Nucleus accumbens (tissue), 56 donors: ENCODE measurements at places on chromosomes 2 and 18.

GRCh38 chr18:332721-333510 lies 65.1 kb upstream of the THOC1 start:
- peak; percentile 12 for DNase-seq

DNA sequence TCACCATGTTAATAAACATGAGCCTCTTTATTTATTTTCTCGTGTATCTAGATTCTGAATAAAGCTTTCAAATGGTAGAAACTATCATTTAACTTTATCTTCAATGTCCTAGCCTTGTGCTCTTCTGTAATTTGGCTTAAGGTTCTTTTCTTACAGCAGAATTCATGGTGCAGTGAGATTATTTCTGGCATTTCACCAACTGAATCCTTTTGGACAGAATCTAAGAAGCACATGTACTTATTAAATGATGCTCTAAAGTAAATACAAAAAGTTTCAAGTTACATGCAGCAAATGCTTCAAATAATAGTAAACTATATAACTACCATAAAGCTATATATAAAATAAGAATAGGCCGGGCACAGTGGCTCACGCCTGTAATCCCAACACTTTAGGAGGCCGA lies 65.9 kb downstream of the AP1S3 start:
- no peak for DNase-seq

GRCh38 chr18:73461038-73461779 lies 593.4 kb upstream of the NETO1 start:
- no peak for DNase-seq

DNA sequence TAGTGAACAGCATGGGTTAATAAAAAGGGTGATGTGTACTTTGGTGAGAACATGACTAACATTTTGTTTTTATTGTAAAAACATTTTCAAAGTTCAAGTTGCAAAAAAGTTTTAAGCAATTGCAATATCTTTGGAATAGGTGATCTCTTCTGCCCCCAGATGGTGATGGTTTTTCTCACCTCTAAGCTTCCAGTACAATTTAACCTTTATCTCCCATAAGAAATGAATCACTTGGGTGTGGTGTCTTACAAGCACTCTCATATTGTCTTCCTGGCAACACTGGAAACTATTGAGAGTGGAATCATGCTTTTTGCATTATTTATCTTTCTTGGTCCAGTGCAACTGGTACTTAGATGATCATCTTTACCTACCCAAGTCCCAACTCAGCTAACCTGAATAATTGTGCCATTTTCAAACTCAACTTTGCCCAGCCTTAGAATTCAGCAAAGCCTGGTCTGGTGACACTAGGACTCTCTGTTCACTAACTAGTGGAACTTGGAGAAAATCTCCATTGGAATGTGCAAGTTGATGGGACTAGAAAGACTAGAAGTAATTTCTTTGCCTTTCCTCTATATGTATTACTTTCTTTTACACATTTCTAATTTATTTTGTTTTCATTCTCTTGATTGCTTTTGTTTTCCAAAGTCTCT lies 964.7 kb upstream of the ZEB2 start:
- DNase-seq = no peak

- no peak for DNase-seq
Observed at GRCh38 chr2:170177950-170178781, at the start of gene MYO3B. Gene MYO3B (plus strand): TSS chr2:170178147. CDS start chr2:170178288, 141 bp downstream.

GRCh38 chr2:72561621-72562318 lies 264.1 kb downstream of the EXOC6B start:
- DNase-seq = no peak

DNA sequence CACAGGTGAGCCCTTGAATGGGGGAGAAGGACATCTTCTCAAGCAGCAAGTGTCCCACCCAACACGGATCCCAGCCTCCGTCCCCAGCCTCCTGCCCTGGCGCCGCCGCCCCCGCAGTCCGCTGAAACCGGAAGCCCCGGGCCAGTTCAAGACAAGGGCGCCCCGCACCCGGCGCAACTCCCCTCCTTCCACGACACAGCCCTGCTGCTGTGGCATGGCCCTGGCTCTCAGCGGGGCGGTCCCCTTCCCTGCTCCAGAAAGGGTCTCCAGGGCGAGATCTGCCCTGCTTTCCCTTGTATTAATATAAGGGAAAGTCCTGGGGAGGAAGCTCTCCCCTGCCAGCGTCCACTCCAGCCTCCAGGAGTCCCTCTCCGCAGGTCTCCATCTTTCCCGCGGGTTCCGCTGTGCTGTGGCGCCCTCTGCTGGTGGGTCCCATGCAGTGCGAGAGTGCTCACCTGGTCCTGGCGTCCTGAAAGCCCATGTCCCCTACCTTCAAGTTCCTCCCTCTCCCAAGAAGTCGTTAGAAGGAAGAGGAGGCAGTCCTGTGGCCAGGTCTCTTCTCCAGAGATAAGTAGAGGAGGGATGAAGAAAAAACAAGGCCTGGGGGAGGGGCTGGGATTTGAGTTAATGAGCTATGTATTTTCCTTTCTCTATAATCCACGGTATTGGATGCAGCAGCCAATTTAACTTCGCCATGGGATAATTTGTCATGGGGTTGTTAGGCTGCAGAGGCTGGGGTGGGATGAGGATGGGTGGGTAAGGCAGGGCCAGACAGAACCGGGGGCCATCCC lies 176.0 kb downstream of the SMAD2 start:
- no peak for DNase-seq

- no peak for DNase-seq
Observed at GRCh38 chr2:117958186-117958585, 55.7 kb downstream of the CCDC93 start.

DNA sequence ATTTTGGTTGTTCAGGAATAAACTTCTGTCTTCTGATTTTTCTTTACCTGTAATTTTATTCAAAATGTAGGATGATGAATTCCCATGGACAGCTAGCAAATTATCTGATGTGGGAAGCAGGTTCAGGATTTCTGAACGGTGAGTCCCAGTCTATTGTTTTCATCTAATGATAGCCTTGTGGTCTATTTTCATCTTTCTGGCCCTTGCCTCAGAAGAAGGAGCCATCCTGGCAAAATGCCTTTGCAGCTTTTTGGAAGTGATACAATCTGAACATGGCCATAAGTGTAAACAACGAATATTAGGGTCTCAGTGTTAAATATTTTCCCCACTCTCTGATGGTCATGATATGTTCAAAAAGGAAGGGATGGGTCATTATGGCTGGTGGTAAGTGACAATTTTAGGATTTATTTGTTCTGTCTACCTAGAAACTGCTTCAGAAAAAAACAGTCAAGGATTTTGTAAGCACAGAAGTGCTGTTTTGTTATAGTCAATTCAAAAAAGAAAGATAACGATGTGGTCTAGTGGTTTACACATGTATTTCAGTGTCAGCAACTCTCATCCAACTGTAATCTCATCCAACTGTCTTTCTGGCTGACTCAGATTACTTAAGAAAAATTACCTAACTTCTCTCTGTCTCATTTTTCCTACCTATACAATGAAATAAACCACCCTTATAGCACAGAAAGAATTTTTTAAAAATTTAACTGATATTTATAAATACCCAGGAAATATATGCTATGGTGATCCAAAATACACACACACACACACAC lies 272.6 kb upstream of the ERBB4 start:
- DNase-seq = no peak

GRCh38 chr2:151344906-151345305 lies 12.5 kb upstream of the TNFAIP6 start:
- DNase-seq = no peak

GRCh38 chr2:2838548-2838845 lies 507.4 kb upstream of the MYT1L start:
- DNase-seq = no peak

DNA sequence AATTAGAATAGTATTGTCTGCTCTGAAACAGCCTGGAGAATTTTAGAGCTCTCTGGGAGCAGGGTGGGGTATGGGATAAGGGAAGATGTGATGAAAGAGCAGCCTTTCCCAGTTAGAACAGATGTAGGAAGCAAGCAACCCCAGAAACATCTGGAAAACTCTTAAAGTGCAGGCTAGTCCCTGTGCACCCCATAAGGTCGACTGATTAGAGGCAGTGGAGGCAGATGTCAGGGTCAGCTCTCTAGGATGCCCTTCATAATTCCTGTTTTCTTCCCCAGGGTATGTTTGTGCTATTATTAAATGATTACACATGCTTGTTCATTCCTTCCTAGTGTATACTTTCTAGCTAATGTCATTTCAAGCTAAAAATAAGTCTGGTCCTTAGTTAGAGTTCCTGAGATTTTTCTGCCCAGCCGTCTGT lies 41.7 kb downstream of the PTPRM start:
- no peak for DNase-seq

- no peak for DNase-seq
Observed at GRCh38 chr2:164917296-164917903, 37.9 kb downstream of the SLC38A11 start.

GRCh38 chr2:159177957-159178356 lies 108.5 kb downstream of the WDSUB1 start:
- no peak for DNase-seq

DNA sequence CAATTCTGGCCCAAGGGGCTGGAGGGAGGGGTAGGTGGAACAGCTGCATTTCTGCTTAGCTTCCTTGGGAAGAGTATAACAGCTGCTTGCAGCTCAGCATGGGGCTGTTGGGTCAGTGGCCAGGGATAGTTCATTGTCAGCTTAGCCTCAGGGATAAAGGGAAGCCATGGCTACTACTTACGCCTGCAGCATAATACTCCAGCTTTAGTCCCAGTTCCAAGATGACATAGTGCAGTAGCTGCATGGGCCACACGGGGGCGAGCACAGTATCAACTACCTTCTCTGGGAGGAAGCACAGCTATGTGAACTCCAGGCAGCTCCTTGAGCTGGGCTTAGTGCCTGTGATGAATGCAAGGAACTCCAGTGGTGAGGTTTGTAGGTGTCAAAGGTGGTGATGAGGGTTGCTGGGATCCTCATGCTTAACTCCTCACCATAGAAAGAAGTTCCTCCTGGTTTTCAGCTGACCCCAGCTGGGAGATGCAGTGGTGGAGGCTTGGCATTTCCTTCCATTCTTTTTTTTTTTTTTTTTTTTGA lies 35.4 kb upstream of the RHOB start:
- DNase-seq = peak; percentile 16

DNA sequence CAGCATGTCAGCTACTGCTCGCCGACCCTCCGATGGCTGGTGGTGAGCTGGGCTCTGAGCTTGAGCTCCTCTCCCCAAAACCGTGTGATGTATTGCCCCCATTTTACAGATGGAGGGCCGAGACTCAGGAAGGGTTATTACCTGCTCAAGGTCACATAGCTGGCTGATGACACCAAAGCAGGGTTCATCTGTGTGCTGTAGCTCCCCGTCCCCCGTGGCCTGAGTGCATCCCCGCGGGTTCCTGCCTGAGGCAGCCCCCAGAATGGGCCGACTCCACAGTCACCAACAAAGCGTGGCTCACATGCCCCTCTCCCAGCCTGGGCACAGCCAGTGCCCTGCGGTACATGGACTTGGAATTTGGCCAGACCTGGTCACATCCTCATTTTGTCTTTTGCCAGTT lies 198.6 kb downstream of the TFCP2L1 start:
- no peak for DNase-seq

- DNase-seq = no peak
Observed at GRCh38 chr2:103005393-103005792, 243.6 kb downstream of the TMEM182 start.

- no peak for DNase-seq
Observed at GRCh38 chr2:145323512-145323911, 803.6 kb upstream of the ZEB2 start.

DNA sequence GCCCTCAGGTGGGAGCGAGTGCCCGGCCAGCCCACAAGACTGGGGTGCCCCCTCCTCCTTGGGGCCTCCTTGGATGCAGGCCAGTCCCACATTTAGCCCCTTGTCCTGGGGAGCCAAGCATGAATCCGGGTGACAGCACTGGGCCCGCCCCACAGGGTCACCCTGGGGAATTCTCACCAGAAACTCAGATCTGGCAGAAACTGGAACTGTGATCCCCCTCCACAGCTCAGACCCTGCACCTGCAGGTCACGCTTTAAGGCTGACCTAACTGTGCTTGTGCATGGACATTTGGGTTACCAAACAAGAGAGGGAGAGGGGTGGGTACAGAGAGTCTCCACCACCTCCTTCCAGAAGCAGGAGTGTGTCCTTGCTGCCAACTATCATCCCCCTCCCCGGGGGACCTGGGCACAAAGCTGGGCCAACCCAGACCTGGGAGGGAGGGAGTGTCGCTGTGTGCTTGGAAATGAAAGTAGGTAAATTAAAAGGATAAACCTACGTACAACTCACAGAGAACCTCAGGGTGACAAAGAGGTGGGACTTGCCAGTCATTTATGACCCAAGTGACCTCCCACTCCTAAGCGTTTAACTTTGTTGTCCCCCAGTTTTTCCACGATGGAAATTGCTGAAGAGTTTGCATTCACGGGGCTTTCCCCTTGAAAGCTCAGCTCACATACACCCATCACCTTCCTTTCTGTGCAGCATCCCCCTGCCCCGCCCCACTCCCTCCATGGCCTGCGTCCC lies 9.1 kb downstream of the ITM2C start:
- no peak for DNase-seq

GRCh38 chr2:182240862-182241371 lies 185.9 kb downstream of the PDE1A start:
- no peak for DNase-seq

DNA sequence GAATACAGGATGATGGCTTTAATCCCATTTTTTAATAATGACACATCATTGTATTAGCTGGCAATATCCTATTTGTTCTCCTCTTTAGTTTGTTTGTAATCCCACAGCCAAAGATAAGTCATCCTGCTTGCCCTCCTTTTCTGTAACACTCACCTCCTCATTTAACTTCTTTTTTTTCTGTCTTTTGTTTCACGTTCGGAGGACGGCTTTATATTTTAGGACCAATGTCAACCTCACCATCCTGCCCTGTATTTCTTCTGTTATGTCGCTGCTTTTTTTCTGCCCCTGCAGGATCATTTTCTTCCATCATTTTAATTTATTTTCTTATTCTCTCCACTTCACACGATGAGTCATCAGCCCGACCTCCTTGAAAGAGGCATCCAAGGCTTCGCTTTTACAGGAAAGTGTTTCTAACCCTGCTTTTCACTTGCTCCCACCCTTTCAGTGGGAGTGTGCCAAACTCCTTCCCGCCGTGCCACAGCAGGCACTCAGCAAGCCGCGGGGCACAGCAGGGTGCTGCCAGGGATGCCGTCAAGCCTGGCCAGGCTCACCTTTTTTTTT lies 11.4 kb downstream of the RAB31 start:
- peak; percentile 12 for DNase-seq

- no peak for DNase-seq
Observed at GRCh38 chr2:69641887-69642708, 1.4 kb downstream of the AAK1 start.
